ENCODE measurements at places on chromosomes 16 and 17. TPM values are rescaled to one million over a fixed set of nuclear protein-coding genes. Genes with fewer than 3 reads are reported as not detected.

DNA sequence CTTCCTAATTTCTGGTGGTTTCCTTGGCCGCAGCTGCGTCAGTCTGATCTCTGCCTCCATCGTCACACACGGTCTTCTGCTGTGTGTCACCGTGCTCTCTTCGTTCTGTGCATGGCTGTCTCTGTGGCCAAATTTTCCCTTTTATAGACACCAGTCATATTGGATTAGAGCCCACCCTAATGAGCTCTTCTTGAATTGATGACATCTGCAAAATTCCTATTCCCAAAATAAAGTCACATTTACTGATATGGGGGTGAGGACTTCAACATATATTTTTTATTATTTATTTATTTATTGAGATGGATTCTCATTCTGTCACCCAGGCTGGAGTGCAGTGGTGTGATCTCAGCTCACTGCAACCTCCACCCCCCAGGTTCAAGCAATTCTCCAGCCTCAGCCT is 38.4 kb downstream of the GINS3 start:
- DNase-seq = no peak

DNA sequence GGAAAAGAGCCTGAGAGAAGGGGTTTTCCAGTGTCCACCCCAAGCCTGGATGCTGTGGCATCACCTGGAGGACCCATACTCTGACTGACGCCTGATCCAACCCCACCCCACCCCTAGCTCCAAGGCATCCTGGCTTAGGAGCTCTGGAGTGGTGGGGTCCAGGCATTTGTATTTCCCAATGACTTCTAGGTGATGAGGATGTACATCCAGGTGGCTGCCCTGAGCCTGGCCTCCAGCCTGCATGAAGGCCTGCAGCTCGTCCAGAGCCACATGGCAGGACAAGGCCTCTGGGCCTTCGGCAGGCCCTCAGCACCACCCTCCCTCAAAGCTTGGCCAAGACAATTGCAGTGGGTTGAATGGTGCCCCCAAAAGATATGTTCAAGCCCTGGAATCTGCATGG is 347.5 kb downstream of the C16orf95 start:
- no peak for DNase-seq

GRCh38 chr17:47066095-47066494 is 87.0 kb upstream of the RPRML start:
- DNase-seq = no peak

- DNase-seq = no peak
Measured at GRCh38 chr16:27096375-27096774, 29.6 kb downstream of the C16orf82 start.

DNA sequence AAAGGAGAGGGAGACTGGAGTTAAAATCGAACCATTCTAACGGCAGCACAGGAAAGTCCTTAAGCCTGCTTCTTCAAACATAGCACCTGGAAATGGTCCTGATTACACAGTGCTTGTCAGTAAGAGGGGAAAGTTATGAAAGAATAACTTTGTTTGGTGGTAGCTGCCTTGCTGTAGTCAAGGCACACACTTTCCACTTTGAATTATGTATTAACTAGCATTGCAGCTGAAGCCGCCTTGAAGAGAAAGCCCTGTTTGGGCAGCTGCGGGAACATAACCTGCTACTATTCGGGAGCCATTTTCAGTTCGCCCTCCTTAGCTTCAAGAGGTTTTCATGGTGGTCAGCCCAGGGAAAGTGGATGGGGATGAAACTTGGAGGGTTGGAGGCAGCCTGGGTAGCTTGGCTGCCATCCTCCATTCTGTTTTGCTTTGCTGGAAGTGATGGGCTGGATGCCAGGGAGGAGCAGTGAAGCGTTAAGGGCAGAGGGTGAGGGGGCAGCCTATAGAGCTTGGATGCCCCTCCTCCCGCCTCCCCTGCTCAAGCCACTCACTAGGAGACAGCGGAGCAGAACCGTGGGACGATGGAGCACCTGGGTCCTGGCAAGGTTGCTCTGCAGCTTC is 5.3 kb upstream of the HAS3 start:
- DNase-seq = no peak

- peak; percentile 57 for DNase-seq
Measured at GRCh38 chr17:57215317-57215716, 41.0 kb upstream of the MSI2 start.

The ZSCAN10 gene
- total RNA-seq = not detected

The TBC1D3H gene
- total RNA-seq = not detected

The ACLY gene
- 94.2 TPM for total RNA-seq

The C17orf67 gene
- total RNA-seq = 3.2 TPM

The TNP2 gene
- total RNA-seq = not detected

The SOX8 gene
- 0.73 TPM for total RNA-seq
